ENCODE measurements at places on chromosomes 1 and 21.

DNA sequence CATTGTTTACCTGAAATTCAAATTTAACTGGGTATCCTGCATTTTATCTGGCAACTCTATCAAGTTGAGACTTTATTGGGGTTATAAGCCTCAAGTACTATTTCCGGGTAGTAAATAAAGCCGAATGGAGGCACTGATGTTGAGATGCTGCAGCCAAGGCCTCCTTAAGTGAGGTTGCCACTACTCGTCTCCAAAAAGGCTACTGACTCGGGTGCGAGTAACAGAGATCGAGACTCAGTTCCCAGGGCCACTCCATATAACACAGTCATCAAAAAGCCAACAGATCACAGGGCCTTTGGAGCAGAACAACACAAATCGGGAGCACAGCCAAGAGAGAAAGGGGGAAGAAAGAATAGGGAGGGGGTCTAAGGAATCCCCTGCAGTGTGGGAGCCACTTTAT lies 524 bp downstream of the COPA start:
- DNase-seq, result no peak

DNA sequence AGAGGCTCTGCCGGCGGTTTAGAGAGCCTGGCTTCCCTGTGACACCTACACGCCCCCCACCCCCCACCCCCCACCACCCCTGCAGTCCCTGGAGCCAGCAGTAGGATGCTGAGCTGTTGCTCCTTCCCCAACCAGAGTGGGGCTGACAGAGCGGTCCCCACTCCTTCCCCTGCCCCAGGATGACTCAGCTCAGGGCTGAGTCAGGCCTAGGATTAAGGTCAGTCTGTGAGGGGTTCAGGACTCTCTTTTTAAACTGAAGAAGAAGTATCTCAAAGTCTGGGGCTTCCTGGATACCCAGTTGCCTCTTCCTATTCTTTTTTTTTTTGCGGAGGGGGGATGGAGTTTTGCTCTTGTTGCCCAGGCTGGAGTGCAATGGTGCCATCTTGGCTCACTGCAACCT lies 19.1 kb downstream of the DMBX1 start:
- DNase-seq, result no peak

DNA sequence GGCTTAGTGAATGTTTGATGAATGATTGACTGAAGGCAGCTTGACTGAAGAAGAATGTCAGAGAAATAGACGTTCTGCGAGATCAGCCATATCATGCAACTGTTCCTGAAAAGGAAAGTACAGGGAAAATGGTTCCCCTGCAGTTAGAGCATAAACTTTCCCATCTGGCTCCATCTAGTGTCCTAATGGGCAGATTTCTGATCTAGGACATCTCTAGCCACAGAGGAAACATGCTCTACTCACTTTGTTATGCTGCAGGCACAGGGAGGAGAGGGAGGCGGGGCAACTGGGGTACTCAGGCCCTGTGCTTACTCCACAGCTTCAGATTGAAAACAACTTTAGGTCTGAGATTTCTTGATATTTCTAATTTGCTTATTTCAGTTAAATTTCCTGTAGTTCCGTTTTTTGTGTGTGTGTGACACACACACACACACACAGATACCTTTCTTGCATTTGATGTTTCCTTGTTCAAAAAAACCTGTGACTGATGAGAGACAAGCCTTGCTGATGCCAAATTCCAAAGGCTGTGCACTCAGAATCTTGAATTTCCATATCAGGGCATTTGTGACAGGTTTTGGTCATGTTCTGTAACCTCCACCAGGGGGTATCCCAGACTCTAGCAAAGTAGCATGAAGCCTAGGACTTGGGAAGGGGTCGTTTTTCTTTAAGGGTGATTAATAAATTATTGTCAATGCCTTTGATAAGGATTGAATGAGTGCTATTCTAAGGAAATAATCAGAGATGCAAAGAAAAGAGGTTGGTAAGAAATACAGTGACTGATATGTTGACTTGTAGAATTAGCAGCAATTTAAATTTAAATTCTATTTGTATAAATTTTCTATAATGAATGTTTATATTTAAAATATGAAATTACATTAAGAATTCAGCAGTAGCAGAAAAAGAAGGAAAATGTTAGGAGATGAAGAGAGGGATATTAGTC lies 139.7 kb upstream of the BEND5 start:
- DNase-seq, result no peak

- DNase-seq, result no peak
Observed at GRCh38 chr21:26948194-26948593, 18.7 kb downstream of the ADAMTS5 start.

- no peak for DNase-seq
Observed at GRCh38 chr1:15070145-15070748, 83.3 kb upstream of the TMEM51 start.

DNA sequence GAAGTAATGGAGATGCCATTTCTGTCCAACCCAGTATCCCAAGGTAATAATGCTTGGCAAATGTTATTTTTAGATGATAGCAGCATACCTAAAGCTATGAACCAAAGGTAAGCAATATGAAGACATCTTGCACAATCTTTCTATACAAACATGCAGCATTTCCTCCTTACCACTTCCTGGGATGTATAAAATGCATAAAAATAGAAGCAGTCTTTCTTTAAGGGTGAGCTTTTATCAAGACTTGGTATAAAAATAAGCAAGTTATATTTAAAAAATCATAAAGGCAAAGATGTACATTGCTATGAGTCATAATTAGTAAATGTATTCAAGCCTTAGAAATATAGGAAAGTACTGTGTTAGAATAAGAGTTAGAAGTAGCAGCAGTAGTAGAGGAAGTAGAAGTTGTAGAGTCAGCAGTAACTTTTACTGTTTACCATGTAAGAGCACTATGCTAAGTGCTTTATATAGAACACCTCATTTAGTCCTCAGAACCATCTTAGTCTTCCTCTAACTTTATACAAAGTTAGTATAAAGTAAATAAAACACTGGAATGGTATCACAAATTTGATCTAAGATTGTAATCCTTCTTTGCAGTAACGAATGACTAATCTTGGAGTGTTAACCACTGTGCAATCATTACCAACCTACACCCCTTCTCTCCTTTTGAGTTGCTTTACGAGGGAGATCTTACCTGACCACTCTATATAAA lies 371.3 kb downstream of the VAV3 start:
- no peak for DNase-seq

GRCh38 chr1:162631546-162632191 lies 595 bp upstream of the DDR2 start:
- no peak for DNase-seq

DNA sequence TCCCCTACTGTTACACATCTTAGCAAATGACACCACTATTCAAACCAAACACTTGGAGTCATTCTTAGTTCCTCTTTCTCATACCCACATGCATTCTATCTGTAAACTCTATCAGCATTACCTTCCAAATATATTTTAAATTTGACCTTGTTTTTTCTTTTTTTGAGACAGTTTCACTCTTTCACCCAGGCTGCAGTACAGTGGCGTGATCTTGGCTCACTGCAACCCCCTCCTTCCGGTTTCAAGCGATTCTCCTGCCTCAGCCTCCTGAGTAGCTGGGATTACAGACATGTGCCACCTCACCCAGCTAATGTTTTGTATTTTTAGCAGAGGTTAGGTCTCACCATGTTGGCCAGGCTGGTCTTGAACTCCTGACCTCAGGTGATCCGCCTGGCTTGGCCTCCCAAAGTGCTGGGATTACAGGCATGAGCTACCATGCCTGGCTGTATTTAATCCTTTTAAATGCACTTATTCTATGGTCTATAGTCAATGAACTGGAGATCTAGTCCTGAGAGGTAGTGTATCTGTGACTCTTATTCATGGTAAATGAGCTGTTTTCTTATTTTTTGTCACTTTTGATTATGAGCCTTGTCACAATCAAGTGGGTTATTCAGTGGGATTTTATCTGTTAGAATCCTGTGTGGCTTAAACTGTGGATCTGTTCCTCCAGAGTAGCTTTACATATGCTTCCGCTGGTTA lies 73.1 kb downstream of the GATAD2B start:
- DNase-seq, result no peak

GRCh38 chr1:94783342-94784189 lies 36.6 kb upstream of the SLC44A3 start:
- no peak for DNase-seq

DNA sequence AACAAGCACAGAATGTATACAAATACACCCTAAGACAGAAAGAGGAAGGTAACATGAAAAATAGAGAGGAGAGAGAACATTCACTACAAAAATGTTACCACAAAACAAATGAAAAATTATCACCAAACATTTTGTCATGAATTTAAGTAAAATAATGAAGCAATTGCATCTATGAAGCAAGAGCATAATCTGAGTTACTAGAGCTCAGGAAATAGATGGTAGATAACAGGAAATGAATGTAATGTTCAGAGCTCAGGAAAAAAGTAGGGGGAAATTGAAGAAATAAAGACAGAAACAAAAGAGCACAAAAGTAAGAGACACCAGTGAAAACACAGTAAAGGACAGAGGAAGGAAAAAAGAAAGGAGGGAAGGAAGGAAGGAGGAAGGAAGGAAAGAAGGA lies 19.4 kb downstream of the SEC16B start:
- DNase-seq, result no peak

All from T-helper 17 cell (primary cell).